ENCODE measurements at places on chromosomes 1 and 21.

DNA sequence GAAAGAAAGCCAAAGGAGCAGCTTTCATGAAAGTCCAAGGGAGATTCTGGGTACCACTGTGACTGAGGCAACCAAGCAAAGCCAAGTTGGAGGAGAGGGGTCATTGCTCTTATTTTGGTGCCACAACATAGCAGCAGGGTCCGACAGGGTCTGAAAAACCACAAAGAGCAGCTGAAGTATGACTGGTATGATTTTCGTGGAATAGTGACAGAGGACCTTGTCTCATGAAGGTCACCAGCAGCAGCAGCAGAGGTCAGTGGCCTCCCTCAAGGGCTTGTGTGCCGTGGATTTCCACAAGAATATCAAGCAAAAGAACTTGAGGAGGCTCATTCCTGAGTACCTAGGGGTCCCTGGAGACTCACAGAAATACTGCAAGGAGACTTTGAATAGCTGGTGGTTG lies 160.9 kb upstream of the SYT6 start:
- no peak for DNase-seq

DNA sequence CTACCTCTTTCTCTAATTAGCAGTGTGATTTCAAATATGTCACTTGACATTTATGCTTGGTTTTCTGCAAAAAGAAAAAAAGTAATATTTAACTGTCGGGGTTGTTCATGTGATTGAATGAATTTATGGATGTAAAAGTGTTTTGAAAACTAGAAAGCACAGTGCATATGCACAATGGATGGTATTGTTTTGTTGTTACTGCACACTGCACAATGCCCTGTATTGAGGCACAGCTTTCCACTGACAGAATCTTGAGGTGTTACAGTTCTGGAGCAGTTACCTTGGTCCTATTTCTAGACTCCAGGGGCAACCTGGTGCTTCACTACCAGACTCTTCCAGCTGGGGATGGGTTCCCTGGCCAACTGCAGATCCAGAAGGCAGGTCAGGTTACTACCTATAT lies 116.8 kb upstream of the L1TD1 start:
- no peak for DNase-seq

DNA sequence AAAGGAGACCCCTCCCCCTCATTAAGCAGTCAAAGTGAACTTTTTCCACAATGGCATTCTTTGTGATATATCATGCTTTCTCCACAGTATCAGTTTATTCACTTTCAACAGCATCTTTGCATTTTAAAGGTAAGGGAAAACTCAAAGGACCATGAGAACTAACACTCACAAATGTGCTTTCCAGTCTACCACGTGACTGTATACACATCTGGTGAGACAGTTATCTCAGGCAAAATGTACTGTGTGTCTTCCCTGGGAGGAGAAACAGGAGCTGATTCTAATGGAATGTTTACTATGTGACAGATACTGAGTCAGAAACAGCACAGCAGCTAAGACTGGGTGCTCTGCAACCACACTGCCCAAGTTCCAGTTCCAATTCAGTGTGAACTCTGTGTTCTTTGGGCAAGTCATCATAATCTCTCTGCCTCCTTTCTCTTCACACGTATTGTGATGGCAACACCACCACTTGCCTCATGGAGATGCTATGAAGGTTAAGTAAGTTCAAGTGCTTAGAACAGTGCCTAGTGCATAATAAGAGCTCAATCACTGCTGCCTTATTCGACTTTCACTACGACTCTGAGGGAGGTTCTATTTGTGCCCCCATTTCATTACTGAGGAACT lies 79.0 kb downstream of the SLC45A1 start:
- no peak for DNase-seq

- no peak for DNase-seq
Observed at GRCh38 chr1:56120021-56120420, 459.3 kb downstream of the PLPP3 start.

- DNase-seq = peak; percentile 96
Observed at GRCh38 chr1:169018751-169019150, 87.7 kb upstream of the ATP1B1 start.

GRCh38 chr21:37264808-37265207 lies 2.3 kb downstream of the VPS26C start:
- DNase-seq = no peak

GRCh38 chr1:109312978-109313775 lies 6.4 kb upstream of the MYBPHL start:
- DNase-seq = no peak

Measured in NCI-H146 (cell line).